Pulmonary artery endothelial cell (primary cell): ENCODE measurements at places on chromosomes 16 and 17.
A peak's percentile ranks its signal among the peaks of the same experiment; 100 is the strongest.

DNA sequence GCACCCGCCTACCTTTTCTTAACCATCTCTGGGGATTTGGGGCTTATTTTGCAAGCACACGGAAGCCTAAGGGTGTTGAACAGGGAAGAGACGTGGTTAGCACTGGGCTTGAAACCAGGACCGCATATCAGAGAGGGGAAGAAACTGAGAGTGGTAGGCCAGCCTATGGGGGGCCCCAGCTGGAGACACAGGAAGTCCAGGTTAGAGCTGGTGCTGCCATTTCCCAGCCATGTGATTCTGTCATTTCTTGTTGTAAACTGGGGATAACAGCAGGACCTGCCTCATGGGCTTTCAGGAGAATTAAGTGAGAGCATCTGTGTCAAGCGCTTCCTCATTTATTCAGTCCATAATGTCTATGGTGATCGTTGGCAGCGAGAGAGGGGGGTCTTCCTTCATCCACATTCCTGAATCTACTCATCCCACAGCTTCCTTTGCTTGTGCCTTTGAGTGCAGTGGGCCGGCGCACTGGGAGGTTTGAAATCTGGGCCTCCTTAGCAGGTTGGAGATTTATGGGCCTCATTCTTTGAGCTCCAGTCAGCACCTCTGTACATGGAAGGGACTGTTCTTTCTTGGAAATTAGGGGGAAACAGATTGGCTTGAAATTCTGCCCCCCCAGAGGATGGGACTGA, 20.1 kb downstream of the NKD1 start:
- DNase-seq = no peak

GRCh38 chr17:19508577-19508867, 25.1 kb upstream of the SLC47A1 start:
- DNase-seq = no peak

- DNase-seq = no peak
Measured at GRCh38 chr16:47392081-47392480, 68.8 kb downstream of the ITFG1 start.

DNA sequence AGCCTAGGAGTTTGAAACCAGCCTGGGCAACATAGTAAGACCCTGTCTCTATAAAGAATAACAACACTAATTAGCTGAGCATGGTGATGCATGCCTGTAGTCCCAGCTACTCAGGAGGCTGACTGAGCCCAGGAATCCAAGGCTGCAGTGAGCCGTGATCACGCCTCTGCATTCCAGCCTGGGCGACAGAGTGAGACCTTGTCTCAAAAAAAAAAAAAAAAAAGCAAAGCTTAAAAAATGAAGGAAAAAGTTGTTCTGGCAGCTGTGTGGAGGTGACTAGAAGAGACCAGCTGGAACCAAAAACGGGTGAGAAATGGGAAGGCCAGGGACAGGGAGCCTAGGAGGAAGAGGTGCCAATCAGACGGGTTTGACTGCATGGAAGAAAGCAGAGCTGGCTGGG, 4.2 kb downstream of the BCL7C start:
- no peak for DNase-seq

GRCh38 chr17:77867308-77867781, 91.2 kb upstream of the TNRC6C start:
- no peak for DNase-seq

DNA sequence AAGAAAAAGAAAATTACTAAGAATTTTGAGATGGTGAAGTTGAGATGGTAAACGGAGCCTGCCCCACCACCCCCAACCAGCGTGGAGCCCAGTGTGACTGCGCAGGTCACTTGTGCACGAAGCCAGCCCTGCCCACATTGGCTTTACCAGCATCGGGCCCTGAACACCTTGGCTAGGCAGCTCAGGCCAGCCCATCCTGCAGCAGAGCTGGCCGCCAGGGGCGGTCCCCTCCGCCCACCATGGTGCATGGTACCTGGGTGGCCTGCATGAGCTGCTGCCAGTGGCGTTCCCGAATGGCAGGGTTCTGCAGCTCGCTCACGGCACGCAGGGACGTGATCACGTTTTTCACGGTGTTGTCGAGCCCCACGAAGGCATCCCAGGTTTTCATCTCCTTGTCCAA, 62.7 kb downstream of the DNAH17 start:
- DNase-seq = no peak

DNA sequence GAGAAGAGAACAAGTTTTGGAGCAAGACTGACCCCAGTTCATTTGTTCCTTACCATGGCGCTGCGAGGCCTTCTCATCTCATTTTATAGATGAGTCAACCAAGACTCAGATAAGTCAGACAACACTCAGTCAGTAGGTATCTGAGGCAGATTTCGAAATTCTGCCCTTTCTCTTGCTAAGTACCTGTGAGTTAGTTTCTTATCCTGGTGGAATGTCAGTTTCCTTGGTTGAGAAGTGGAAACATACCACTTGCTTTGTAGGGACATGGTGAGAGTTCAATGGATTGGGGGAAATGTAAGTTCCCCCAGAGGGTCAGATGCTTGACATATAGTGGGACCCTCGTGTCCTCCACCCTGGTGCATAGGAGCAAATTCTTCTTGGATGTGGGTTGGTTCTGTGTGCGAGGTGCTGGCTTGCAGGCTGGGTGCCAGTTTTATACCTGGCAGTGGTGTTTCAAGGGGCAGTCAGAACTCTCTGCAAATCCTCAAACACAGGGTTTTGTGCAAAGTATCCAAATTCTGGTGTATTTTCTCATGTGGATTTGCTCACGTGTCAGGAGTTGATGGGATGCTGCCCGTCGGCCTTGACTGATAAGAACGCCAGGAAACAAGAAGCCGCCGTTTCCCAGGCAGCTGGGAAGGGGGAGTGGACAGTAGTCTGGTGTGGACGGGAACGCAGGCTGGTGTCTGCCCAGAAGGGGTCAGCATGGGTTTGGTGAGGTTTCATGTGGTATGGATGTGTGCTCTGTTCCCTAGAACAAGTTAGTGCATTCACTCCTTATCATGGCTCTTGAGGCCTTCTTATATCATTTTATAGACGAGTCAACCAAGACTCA, 61.1 kb upstream of the CIBAR2 start:
- DNase-seq = peak; percentile 67

- DNase-seq = no peak
Measured at GRCh38 chr16:8972843-8973586, 9.3 kb upstream of the USP7 start.

- no peak for DNase-seq
Measured at GRCh38 chr17:72697602-72698146, 394.8 kb downstream of the SLC39A11 start.

GRCh38 chr17:68867759-68868516, 87.3 kb downstream of the ABCA8 start:
- DNase-seq = no peak

DNA sequence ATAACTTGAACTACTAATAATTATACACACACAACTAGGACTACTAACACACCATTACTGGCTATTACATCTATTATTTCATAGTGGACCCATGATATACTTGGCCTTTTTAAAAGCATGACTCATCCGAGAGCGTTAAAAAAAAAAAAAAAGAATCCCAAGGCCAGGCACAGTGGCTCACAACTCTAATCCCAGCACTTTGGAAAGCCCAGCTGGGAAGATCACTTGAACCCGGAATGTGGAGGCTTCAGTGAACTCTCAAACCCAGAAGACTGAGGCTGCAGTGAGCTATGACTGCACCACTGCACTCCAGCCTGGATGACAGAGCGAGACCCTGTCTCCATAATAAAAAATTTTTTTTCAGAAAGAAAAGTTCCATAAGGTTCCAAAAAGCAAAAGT, 3.1 kb downstream of the GLG1 start:
- no peak for DNase-seq

GRCh38 chr17:28896491-28896883, 1.0 kb downstream of the FLOT2 start:
- no peak for DNase-seq

DNA sequence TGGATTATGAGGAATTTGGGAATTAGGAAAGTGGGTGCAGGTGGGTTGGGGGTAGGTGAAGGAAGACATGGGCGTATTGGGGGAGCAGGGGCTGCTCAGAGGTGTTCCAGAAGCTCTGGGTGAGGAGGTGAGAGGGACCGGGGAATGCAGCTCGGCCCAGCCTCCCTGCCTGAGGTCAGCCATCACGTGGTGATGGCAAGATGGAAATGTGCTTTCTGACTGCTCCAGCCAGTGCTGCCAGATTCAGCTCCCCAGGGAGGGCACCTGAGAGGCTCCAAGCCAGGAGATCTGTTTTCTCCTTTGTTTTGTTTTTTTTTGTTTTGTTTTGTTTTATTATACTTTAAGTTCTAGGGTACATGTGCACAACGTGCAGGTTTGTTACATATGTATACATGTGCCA, 35.2 kb upstream of the STH start:
- no peak for DNase-seq

DNA sequence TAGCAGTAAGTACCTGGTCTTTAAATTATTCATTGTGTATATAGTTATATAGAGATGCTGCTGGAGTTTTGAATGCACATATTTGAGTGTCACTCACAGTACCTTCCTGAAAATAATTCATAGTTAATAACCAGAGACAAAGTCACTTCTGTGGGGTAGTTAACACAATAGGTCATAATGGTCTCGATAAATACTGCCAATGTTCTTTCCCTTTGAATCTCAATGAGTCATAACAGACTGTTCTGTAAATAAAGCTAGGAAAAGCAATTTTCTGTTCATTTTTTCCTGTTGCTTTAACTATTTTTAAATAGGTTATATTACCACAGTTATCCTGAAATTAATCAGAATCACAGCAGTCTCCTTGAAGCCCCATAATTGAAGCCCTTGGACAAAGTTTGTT, 87.2 kb downstream of the MAP2K4 start:
- peak; percentile 3 for DNase-seq

GRCh38 chr16:10541366-10541765, 39.0 kb downstream of the EMP2 start:
- no peak for DNase-seq

DNA sequence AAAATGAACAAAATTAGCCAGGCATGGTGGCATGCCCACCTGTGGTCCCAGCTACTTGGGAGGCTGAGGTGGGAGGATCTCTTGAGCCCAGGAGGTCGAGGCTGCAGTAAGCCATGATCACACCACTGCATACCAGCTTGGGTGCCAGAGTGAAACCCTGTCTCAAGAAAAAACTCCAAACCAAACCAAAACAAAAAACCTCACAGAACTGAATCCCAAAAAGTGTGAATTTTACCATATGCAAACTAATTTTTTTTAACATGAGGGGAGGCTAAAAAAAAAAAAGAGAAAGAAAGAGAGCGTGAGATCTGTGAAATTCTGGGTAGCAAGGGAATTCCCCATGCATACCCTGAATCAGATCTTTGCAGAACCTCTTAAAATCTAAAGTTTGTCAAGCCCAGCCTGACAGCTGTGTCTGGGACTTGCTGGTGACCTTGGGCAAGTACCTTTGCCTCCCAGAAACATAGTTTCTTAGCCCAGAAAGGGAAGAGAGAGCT, 17.1 kb upstream of the CDH1 start:
- no peak for DNase-seq

GRCh38 chr16:7602291-7602950, 269.8 kb downstream of the RBFOX1 start:
- DNase-seq = no peak

GRCh38 chr17:10270258-10270657, 71.9 kb upstream of the GAS7 start:
- no peak for DNase-seq

DNA sequence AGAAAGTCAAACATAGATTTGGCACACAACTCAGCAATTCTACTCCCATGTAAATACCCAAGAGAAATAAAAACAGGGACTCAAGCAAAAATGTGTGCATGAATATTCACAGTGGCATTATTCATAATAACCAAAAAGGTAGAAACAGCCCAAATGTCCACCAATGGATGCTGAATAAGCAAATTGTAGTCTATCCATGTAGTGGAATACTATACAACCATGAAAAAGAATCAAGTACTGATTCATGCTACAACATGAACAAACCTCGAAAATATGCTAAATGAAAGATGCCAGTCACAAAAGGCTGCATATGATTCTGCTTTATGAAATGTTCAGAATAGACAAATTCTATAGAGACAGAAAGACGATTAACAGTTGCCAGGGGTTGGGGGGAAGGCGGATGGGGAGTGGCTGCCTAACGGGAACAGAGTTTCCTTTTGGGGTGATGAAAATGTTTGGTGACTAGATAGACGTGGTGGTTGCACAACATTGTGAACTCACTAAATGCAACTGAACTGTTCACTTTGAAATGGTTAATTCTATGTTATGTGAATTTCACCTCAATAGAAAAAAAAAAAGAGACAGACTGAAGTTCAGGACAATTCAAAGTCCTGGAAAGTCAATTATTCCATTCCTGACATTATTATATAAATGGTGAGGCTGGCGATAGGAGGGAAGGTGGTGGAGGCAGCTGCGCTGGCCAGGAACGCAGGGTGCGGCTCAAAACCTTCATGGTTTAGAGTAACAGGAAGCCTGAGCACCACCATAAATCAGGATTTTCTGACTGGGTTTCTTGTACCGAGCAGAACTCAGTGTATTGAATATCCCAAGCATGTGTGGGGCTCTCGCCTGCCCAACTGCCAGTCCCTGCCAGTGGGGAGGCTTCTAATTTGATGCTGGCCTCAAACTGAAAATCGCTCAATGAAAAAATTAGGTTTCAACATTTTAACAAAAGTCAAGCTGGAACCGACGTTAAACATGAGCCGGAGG, 300.9 kb downstream of the C16orf95 start:
- no peak for DNase-seq

GRCh38 chr16:88616736-88617135, 21.6 kb upstream of the IL17C start:
- DNase-seq = no peak
